Tibial nerve (tissue), 4 donors: ENCODE measurements at places on chromosomes 6 and 20.

- no peak for DNase-seq
These were observed 29.1 kb upstream of the ZC3H12D start for GRCh38 chr6:149513915-149514314.

- DNase-seq, result no peak
These were observed 182.8 kb downstream of the ZDHHC14 start for GRCh38 chr6:157563611-157564284.

DNA sequence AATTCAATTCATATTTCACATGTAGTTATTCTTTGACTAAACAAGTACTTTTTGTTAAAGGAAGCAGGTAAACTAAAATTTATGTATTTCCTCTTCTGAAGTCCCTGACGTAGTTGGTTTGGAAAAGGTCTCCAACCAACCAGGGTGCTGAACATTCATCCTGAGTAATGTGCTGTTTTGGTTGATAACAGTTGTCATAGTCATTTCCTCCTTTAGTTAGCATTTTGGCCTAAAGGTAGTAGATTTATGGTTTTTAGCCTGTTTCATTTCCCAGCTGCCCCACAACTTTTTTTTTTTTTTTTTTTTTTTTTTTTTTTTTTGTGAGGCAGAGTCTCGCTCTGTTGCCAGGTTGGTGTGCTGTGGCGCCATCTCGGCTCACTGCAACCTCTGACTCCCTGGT lies 382.8 kb upstream of the FLRT3 start:
- DNase-seq, result no peak

GRCh38 chr6:21596949-21597682 lies 3.6 kb downstream of the SOX4 start:
- no peak for DNase-seq

GRCh38 chr20:21322083-21322710 lies 19.1 kb downstream of the XRN2 start:
- no peak for DNase-seq

DNA sequence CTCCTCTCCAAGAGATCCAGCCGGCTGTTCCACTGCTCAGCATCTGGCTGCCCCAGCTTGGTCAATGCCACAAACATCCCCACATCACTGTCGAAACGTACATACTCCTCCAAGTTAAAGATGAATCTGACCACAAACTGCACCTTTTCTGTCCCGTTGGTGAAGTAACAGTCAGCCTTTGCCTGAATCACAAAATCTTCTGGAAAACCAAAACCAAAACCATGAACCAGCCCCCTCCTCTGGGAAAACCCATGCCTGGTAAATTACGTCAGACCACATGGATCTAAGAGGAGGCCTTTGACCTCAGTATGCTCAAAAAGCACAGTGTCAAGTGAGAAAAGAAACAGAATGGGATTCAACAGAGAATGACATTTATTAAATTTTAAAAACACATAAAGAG lies 1.7 kb downstream of the HLA-DOB start:
- peak; percentile 25 for DNase-seq

- DNase-seq, result no peak
These were observed 54.0 kb downstream of the GPR63 start for GRCh38 chr6:96783307-96783706.

GRCh38 chr6:129696028-129696418 lies 14.0 kb downstream of the ARHGAP18 start:
- DNase-seq, result no peak

DNA sequence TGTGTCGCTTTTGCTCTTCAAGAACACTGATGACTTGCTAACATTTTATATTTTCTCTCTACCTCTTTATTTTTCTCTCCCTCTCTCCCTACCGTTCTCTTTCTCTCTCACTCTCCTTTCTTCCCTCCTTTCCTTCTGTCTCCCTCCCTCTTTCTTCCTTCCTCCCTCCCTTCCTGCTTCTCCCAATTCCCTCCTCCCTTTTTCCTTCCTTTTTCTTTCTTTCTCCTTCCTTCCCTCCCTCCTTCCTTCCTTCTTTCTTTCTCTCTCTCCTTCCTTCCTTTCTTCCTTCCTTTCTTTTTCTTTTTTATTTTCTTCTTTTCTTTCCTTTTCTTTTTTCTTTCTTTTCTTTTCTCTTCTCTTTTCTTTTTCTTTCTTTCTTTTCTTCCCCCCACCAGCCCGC lies 1066.1 kb downstream of the KIF16B start:
- DNase-seq, result no peak

- no peak for DNase-seq
These were observed 191.5 kb downstream of the CDH4 start for GRCh38 chr20:61443443-61444126.
